ENCODE measurements at places on chromosomes 7 and 10.

GRCh38 chr10:114825513-114826253 is 4.1 kb downstream of the FHIP2A start:
- DNase-seq, result no peak

- DNase-seq, result peak; percentile 39
These were observed 148.8 kb upstream of the AGR3 start for GRCh38 chr7:17030559-17030958.

DNA sequence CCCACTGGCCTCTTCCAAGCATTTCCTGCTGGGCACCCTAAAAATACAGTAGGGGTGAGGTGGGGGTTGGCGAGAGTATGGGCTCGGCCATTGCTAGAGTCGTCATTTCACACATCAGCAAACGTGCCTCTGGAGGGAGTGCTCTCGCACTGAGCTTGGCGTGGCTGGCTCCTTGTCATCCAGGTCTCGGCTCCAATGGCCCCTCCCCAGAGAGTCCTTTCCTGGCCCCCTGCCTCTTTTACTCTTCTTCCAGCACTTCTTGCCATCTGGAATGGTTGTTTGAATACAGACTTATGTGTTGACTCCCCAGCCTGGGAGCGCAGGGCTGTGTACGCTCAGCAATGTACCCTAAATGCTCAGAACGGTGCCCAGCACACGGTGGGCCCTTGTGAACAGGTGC is 18.8 kb downstream of the UNC5B start:
- no peak for DNase-seq

DNA sequence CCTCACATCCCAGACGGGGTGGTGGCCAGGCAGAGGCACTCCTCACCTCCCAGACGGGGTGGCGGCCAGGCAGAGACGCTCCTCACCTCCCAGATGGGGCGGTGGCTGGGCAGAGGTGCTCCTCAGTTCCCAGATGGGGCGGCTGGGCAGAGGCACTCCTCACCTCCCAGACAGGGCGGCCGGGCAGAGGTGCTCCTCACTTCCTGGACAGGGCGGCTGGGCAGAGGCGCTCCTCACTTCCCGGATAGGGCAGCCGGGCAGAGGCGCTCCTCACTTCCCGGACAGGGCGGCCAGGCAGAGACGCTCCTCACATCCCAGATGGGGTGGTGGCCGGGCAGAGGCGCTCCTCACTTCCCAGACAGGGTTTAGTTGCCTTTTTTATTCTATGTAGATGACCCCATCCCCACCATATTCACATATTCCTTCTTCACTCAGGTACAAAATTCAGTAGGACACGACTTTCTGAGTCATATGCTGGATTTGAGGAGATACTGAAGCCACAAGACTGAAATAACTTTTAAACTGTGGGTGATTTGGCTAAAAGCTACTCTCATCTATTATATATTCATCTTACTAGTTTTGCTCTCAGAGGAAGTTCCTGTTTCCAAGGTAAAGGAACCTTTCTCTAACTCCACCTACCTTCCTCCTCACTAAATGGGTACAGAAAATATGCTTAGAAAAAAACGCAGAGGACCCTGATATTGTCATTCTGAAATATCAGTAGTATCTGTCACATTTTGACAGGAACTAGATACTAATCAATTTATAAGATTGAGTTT is 54.4 kb downstream of the ENTPD1 start:
- DNase-seq, result no peak

- no peak for DNase-seq
These were observed 119.2 kb upstream of the ANK3 start for GRCh38 chr10:60508831-60509230.

- no peak for DNase-seq
These were observed 247.3 kb upstream of the LRRTM3 start for GRCh38 chr10:66678521-66678920.

DNA sequence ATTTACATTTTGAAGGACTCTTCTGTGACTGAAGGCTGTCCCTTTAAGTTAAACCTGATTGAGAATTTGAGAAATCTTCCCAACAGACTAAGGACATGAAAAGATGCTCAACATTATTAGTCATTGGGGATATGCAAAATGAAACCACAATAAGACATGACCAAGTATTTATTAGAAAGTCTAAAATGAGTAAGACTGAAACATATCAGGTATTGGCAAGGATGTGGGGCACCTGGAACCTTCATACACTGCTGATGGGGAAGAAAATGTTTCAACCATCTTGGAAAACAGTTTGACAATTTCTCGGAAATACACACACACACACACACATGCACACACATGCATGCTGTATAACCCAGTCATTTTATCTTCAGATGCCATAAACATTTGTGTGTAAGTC is 132.1 kb upstream of the CDK6 start:
- no peak for DNase-seq

- DNase-seq, result no peak
These were observed 5.3 kb downstream of the ITGB1 start for GRCh38 chr10:32952541-32953276.

DNA sequence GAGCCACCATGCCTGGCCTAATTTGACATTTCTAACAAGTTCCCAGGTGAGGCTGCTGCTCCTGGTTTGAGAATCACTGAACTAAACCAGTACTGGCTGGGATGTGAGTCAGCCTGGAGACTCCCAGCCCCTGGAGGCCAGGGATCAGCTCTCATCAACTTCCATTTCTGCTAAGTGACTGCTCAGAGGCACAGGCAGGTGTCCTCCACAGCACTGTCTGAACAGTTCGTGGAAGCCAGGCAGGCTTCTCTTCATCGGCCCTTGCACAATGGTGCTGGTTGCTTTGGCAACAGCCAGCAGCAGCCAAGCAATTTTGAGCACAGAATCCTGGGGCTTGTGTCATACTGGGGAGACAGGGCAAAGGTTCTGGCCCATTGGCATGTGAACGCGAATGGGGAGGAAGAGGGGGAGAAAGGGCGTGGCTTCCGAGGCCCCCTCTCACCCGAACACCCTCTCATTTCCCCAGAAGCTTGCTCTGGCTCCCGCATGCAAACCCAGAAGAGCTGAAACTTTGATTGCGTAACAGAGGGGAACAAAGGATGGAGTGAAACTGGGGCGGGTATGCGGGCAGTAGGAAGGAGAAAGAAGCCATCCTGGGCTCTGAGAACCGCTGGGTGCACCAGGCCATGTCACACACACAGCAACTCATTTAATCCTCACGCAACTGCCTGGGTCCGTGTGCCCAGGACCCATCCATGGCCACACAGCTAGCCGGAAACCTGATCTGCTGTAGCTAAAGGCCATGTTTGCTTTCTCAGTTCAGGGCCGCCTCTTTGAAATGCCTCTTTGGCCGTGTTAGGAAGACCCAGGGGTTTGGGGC is 9.0 kb upstream of the POR start:
- DNase-seq, result peak; percentile 73

GRCh38 chr10:35726846-35727245 is 84.8 kb upstream of the FZD8 start:
- DNase-seq, result no peak

- peak; percentile 53 for DNase-seq
These were observed 265.1 kb downstream of the HTR7 start for GRCh38 chr10:90592638-90593302.

DNA sequence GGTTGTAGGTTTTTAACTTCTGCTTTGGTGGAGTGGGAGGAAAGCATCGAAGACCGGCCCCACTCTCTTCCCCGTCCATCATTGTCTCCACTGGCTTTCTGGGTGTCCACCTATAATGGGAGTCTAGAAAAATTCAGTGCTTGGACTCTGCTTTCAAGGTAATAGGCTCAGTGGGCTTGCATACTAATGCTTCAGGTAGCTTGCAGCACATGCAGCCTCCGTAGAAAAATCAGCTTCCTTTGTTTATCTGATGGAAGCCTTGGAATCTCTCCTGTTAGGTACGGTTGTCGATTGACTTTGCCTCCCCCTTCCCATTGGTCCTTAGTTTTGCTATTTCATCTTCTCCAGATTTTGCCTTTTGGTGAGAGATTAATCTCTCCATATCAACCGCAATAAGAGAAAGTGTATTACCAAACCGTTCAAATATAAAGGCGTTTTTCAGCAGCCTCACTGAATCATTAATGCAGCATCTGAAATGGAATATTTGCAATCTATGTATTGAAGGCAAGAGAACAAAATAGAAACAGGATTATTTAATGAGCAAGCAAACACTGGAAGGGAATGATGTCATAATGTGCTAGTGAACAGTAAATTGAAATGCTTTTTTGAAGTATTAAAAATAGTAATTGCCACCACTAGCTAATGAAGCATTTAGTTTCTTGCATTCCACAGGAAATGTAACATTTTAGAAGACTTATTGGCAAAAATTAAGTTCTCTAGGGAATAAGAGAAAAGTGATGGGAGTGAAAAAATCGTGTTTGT is 944 bp downstream of the AVL9 start:
- peak; percentile 45 for DNase-seq

GRCh38 chr10:117152668-117153067 is 14.6 kb upstream of the VAX1 start:
- DNase-seq, result no peak

DNA sequence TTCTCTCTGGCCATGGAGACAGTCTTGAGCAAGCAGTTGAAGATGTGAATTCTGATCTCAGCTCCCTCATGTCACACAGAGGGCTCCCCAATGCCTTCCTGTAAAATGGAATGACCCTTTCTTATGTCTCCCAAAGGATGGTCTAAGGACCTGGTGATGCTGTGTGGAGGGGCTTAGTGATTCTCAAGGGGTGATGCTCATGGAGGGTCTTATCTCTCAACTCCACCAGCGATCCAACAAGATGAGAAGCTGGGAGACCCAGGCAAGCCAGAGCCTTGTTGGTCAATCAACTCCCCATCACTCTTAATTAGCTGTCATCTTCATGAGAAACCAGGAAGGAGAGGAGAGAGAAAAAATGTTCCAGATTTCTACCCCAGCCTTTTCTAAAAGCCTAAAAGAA is 78.0 kb upstream of the SORCS3 start:
- DNase-seq, result no peak

- no peak for DNase-seq
These were observed 122.8 kb upstream of the PCBD1 start for GRCh38 chr10:71011141-71011540.

- DNase-seq, result peak; percentile 51
These were observed 914 bp downstream of the SDHAF3 start for GRCh38 chr7:97118306-97118917.

GRCh38 chr7:157358753-157359096 is 21.9 kb downstream of the DNAJB6 start:
- no peak for DNase-seq

- no peak for DNase-seq
These were observed 126.4 kb downstream of the JCAD start for GRCh38 chr10:29932991-29933390.

- no peak for DNase-seq
These were observed 102.9 kb downstream of the FAM204A start for GRCh38 chr10:118239236-118239630.

DNA sequence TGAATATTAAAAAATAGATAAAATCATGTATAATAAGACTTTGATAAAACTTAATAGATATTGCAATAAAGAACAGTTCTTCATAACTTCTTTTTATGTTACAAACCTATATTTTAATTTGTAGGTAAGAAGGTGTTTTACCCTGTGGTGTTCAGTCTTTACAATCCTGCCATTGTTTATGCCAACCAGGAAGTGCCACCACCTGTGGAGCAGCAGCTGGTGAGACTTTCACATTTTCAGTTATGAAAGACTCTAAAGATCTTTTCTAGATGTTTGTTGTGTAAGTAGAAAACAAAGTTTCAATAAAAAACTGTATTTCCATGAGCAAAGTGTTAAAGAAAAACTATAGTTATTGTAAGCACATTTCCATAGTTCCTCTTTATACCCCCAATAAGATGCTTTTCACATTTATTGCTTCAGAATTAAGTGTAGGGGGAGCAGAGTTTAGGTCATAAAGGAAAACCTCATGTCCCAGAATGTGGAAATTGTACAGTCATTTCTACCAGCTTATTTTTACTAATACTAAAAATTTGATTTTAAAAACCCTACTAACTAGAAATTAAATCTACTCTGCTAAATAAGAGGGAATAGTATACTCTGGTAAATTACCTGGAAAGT is 28.7 kb downstream of the CSGALNACT2 start:
- DNase-seq, result peak; percentile 14

- DNase-seq, result no peak
These were observed 100.6 kb downstream of the KAT6B start for GRCh38 chr10:74926791-74927585.

- peak; percentile 67 for DNase-seq
These were observed 36.0 kb downstream of the R3HCC1L start for GRCh38 chr10:98170249-98171117.

- DNase-seq, result no peak
These were observed 1.1 kb upstream of the CSGALNACT2 start for GRCh38 chr10:43136995-43137716.

GRCh38 chr7:55490099-55490498 is 82.2 kb downstream of the VOPP1 start:
- no peak for DNase-seq

DNA sequence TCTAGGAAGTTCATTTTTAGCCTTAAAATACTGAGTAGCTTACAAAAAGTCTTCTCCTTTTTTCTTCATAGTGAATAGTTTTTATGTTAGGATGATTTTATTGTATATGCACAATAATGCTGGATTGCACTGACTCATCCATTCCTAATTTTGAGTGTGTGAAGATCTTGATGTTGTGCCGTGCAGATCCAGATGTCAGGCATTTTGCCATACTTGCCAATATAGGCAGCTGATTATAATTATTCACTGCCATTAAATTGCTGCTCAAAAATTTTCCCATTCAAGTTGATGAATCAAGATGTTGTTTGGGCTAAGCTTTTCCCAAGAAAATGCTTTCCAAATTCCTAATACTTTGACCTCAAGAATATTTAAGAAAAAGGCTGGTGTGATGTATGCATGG is 218.3 kb downstream of the AHR start:
- no peak for DNase-seq

DNA sequence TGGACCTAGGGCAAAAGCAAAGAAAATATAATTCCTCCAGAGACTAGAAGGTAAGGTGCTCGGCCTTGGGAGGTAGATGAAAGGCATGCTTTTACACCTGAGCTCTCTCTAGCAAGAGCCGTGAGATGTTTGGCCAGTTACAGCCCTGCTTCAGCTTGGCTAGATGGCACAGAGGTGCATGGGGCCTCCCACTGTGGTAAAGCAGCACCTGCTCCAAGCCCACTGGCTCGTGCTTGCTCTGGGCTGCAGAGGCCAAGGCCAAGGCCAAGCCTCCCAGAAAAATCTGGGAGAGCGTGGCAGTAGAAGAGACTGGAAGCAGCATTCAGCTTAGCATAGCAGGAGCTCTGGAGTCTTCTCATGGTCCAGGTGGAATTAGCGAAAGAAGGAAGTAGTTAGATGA is 31.0 kb upstream of the OPALIN start:
- no peak for DNase-seq

DNA sequence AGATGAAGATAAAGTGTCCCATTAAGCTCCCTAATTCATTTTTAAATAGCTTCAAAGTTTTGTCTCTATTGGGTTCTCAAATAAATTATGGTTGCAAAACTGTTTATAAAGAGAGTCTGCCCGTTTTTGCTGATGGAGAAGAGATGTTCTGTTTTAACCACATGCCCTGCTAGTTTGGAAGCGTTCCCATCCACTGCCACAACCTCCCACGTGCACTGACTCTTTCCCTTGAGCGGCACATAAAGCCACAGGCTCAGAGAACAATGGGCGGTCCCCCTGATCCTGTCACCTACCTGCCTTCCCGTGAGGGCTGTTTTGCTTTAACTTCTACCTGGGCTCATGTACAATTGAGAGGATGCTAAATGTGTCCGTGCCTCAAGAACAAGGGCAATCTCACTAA is 65.5 kb downstream of the CPVL start:
- peak; percentile 43 for DNase-seq

GRCh38 chr7:91892821-91893340 is 12.4 kb upstream of the MTERF1 start:
- DNase-seq, result no peak

GRCh38 chr7:111647881-111648280 is 85.6 kb upstream of the IMMP2L start:
- DNase-seq, result no peak

All from hematopoietic multipotent progenitor cell treated with erythropoietin and hydrocortisone succinate and interleukin-3 and kit ligand, for 4 days (in vitro differentiated cells).